ENCODE measurements at places on chromosomes 4 and X.

- no peak for DNase-seq
These were observed 223.8 kb upstream of the MAGEC2 start for GRCh38 chrX:142428916-142429315.

DNA sequence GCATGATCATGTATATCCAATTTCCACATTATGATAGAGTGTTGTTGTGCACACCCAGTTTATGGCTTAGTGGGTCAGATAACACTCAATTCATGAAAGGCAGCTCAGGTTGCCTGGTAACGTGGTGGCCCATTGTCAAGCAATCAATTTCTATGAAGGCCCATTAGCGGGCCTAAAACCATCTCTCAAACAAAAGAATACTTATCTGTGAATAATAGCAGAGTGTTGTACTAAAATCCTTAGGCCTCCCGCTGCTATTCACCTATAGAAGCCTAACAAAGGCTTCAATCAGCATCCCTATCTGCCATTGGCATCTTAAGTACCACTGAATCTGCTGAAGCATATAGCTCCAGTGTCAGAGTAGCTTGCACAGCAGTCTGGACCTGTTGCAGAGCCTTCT, 849.6 kb upstream of the POU3F4 start:
- no peak for DNase-seq

DNA sequence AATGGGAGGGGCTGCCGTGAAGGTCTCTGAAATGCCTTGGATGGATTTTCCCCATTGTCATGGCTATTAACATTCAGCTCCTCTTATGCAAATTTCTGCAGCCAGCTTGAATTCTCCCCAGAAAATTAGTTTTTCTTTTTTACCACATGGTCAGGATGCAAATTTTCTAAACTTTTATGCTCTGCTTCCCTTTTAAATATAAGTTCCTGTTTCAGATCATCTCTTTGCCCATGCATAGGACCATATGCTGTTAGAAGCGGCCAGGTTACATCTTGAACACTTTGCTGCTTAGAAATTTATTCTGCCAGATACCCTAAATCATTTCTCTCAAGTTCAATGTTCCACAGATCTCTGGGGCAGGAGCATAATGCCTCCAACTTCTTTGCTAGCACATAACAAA, 13.8 kb upstream of the CLDN34 start:
- no peak for DNase-seq

GRCh38 chr4:77818073-77818601, 1.0 kb downstream of the CNOT6L start:
- peak; percentile 70 for DNase-seq

DNA sequence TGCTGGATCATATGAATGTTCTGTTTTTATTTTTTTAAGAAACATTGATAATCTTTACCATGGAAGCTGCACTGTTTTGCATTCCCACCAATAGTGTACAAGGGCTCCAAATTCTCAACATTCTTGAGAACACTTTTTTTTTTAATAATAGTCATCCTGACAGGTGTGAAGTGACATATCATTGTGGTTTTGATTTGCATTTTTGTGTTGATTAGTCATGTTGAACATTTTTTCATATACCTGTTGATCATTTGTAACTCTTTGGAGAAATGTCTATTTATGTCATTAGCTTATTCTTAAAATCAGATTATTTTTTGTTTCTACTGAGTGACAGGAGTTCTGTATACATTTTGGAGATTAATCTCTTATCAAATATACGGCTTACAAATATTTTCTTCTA, 408.5 kb downstream of the GLUD2 start:
- no peak for DNase-seq

DNA sequence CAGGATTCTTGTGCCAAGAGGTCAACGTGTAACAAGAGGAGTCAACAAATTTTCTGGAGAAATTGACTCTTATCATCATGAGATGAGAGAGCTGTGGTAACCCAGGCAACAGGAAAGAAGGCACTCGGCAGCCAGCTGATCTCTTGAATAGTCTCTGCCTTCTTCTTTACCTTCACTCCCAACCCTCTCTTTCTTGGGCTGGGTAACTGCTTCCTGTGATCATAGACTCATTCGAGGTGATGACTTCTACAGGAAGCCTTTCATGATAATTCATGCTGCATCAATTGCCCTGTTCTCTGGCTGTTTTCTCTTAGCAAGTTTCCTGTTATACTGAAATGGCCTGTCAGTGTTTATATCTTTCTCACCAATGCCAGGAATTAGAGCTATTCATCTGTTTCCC, 70.8 kb upstream of the FSTL5 start:
- DNase-seq, result no peak

DNA sequence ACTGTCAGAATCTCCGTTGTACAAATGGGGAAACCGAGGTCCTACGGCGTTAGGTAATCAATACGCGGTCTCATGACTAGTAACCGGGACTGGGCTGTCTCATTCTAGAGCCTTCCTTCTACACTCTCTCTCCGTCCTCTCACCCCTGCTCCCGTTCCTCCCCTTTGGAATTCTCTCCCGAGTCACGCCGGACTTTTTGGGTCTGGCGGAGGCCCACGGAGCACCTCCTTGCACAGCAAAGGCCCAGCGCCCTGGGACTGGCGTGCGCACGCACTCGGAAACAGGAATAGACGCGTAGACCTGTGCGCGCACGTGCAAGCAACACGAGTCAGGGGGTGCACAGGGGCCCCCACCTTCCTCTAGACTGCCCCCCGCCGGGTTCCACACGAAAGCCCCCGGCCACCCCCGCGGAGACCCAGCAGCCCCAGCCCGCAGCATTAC, 361 bp downstream of the QDPR start:
- DNase-seq, result peak; percentile 47

DNA sequence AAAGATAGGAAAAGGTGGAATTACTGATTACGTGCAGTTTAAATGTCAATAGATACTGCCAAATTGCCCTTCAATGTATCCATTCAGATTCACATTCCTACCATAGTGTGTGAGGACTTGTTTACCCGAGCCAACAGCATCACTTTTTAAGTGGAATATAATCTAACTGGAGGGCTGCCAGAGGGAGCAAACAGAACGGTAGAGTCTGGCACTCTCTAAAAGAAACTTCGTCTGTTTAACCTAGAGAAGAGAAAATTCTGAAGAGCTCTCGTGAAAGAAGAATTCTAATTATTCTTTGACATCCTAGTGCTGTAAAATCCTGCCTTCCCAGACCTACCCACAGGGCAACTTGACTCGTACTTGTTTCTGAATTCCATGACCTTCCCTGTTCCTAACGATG, 23.2 kb downstream of the SMIM43 start:
- no peak for DNase-seq

GRCh38 chrX:39795605-39796004, 302.2 kb downstream of the BCOR start:
- DNase-seq, result no peak

DNA sequence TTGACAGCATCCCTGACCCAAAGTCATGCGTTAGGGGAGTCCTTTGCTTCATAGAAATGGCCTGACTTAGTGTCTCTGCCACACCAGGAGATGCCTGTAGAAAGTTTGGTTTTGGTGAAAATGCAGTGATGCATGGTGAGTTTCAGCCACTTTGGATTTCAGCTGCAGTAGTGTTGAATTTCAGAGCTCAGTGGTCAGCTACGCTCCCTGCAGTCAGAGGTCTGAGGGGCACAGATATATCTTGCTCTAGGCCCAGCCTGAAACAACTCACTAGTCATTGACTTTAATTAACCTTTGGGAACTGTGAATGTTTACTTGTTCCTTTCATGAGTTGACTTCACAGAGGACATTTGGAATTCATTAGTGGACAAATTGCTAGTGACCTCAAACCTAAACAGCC, 17.5 kb downstream of the RBMX2 start:
- no peak for DNase-seq

GRCh38 chr4:113052379-113052951, 3.0 kb downstream of the ANK2 start:
- no peak for DNase-seq
